ENCODE measurements at places on chromosomes 6 and 20. TPM values are rescaled to one million over a fixed set of nuclear protein-coding genes. Genes with fewer than 3 reads are reported as not detected.

The AK9 gene
- 11.2 TPM for polyA plus RNA-seq

The TSPO2 gene
- polyA plus RNA-seq = 0.87 TPM

DNA sequence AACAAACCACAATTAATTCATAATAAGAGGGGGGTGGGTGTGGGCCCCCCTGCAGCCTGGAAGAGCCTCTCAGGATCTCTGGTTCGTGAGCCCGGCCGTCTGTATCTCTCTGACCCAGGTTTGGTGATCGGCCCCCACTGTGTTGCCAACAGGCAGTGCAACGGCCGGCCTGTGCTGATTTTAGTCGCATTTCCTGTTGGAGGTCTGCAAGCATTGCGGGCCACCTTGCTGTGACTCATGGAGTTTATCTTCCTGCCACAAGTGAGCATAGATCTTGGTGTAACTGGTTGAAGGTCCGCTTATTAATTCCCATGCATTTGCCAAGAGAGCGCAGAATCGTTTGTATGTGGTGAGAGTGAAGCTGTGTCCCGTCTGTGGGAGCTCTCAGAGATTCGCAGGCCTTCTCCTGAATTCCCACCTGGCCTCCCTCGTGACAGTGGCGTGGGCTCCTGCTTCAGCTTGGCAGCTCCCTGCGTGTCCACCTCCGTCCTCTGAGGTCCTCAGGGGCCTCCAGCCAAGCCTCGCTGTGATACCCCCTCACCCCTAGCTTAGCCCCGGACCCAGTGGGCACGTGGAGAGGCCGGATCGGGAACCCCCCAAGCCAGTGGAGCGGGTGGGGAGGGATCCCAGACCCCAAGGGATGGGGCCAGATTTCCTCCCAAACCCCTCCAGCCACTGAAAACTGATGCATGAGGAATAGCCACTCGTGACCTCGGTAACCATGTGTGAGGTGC, 269.8 kb downstream of the CDH4 start:
- DNase-seq = no peak

GRCh38 chr6:122494665-122495272, 23.2 kb upstream of the SERINC1 start:
- no peak for DNase-seq

DNA sequence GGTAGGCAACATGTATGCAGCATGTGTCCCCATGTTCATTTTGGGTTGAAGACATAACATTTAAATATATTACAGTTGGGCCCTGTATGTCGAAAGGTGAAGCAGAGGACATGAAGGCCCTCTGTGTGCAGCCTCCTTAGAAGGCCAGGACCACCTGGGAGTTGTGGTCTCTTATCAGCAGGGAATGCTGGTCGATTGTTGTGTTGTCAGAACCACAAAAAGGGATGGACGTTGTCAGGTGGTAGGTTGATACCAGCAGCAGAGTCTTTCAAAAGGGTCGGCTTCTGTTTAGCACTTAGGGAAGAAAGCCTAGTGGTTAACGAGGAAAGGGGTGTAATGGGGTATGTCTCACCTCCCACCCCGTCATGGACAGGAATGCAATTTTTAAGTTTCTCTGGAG, 67.3 kb upstream of the SLC22A1 start:
- DNase-seq = no peak

DNA sequence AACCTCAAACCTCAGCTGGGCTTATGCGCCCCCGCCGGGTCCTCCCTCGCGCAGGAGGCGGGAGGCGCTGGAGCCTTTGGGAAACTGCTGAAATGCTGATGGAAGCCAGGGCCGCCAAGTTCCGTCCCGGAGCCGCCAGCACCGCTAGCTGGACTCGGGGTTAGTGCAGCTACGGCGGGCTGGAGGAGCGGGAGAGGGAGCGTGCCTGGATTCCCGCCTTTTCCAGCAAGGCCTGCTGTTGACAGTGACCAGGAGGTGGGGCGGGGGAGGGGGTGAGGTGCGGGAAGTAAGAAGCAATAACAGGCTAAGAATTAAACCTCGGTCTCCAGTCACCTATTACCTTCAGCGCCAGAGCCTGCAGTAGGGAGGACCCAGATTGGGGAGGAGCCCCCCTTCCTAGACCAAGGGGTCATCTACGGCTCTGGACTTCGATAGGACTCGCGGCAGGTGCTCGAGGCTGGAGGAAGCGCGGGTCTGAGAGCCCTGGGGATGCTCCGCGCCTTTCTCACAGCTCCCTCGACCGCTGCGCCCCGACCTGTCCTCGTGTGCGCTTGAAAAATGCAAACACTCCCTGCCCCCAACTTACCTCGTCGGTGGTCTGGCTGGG, 20.5 kb downstream of the COL9A1 start:
- no peak for DNase-seq

GRCh38 chr20:6786548-6786947, 19.1 kb downstream of the BMP2 start:
- no peak for DNase-seq

The MRPS10 gene
- 33.2 TPM for polyA plus RNA-seq

DNA sequence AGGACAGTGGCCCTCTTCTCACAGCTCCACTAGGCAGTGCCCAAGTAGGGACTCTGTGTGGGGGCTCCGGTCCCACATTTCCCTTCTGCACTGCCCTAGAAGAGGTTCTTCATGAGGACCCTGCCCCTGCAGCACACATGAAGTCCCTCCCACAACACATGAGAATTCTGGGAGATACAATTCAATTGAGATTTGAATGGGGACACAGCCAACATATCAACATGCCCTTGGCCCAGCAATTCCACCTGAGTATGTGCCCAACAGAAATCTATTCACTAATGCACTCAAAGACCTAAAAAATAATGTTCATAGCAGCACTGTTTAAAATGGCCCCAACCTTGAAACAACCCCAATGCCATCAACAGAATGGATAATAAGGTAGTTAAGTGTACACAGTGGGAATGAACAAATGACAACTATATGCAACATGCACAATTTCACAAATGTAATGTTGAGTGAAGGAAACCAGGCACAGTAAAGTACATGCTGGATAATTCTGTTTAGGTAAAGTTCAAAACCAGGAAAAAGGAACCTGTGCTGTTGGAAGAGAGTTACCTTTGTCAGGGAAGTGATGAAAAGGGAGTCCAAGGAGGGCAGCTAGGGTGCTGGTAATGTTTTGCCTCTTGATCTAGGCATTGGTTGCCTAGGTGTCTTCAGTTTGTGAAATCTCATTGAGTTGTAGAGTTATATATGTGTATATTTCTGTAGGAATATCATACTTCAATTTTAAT, 16.1 kb downstream of the ISM1 start:
- DNase-seq = no peak

- no peak for DNase-seq
These were observed 29.4 kb downstream of the BMP7 start for GRCh38 chr20:57236813-57237584.

DNA sequence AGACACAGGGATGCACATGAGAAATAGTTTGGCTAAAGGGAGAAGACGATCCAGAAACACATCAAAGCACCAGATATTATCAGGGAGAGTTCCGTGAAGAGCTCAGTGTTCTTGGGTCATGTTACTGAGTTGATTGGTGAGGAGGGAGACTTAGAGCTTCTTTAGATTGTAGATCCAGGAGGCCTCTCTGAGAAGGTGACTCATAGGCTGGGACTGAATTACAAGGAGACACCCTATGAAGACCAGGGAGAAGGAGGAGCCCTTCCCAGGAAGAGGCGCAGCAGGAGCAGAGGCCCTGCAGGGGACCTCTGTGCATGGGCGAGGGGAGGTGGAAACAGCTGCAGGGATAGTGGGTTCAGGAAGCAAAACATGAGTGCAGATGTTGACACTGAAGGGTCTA, 196.5 kb downstream of the SLC24A3 start:
- no peak for DNase-seq

The PSMB8 gene
- polyA plus RNA-seq = 27.8 TPM

The LCA5 gene
- 12.9 TPM for polyA plus RNA-seq

DNA sequence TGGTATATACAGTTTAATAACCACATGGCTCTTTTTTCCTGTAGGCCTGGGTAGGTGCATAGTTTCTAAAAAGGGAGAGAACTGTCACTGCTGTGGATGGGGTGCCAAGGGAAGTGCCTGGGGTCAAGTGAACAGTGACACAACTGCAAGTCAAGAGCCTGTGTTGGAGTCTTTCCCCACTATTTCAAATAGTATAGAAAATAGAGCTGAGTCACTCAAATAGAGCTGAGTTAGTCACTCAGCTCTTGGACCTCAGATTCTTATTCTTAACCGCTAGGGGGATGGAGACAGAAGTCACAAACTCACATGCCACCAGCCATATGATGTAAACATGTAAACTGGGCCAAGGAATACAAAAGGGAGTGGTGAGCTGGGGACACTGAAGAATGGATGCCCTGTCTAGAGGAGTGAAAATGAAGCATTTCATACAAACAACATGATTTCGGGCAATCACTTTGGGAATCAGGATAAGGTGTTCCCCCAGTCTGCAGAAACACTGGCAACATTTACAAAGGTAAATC, 2.1 kb downstream of the NQO2 start:
- DNase-seq = no peak
